ENCODE measurements at places on chromosomes 2 and 18.

DNA sequence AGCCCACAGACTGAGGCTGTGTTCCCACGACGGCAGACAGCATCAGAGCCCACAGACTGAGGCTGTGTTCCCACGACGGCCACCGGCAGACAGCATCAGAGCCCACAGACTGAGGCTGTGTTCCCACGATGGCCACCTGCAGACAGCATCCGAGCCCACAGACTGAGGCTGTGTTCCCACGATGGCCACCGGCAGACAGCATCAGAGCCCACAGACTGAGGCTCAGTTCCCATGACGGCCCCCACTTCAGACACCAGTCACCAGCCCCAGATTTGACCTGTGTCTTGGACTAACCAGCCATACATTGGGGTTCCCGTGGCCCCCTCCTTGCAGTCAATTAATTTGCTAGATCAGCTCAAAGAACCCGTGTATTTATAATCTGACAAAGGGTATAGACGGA is 57.8 kb upstream of the SNTG2 start:
- DNase-seq: no peak

DNA sequence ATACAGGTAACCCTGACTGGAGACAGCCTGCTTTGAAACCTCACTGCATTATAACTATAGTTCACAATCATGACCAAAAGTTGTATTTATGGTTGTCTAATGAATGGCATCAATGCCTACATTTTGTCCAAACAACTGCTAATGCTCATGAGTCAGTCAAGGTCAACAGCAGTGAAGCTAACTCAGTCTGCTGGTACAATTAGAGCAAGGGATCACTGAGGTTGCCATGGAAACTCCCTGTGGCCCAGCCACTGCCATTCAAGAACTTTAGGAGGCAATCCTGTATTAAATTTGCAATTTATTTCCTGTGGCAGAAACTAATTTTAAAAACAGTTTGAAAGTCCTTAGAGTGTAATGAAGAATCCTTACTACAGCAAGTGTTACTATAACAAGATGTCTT is 185.1 kb upstream of the SMAD7 start:
- DNase-seq: no peak

- DNase-seq: no peak
Observed at GRCh38 chr2:237886685-237887481, 27.5 kb downstream of the RAMP1 start.

GRCh38 chr2:26118682-26119081 is 54.2 kb upstream of the GAREM2 start:
- DNase-seq: no peak

- no peak for DNase-seq
Observed at GRCh38 chr2:227153307-227153706, 10.7 kb downstream of the COL4A4 start.

GRCh38 chr2:26679867-26680266 is 12.7 kb upstream of the KCNK3 start:
- no peak for DNase-seq

DNA sequence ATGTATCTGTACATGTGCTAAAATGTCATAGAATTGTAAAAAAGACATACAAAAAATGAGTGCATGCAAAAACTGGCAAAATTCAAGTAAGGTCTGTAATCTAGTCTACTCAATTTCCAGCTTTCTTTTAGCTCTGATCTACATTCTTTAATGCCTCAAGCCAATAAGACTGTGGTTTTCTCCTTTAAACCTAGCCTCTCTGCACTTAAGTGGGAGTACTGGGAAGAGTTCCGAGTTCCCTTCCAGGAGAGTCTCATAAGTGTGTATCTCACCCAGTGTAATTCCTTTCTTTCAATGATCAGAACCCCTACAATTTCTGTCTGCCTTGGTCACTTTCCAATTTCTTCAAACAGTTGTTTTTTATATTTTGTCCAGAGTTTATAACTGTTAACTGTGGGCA is 150.1 kb downstream of the PTRHD1 start:
- DNase-seq: no peak

DNA sequence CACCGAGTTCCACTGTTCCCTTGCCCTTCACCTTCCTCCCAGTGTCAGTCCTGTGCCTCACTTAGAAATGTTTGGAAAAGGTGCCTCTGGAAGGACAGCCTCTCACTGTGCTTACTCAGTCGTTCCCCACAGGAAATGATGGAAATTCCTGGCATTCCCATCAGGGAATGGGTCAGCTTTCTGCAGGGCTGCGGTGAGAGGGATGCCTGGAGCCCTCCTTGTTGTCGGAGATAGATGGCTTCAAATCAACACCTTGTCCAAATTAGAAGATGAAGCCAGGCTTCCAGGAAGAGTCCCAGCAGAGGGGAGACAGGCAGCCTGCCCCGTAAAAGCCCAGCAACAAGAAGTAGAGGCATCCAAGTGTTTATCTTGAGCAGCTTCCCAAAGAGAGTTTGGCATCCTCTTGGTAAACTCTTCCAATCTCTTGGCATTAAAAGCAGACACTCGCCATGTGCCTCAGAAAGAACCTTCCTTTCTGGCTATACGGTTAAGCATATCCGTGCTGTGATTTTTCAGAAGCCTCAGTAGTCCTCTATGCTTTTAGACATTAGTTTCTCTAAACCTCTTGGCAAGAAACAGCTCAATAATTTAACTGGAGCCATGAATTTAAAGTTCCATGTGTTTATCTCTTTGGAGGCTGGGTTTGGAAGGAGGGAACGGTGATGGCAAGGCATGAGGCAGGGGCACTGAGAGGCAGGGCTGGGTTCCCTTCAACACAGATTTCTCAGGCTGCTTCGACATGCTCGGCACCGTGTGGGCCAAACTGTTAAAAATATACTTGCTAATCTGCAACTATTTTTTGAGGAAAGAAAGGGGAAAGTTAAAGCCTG is 25.1 kb downstream of the COLEC12 start:
- DNase-seq: no peak

GRCh38 chr2:217404236-217404760 is 544.4 kb upstream of the TNP1 start:
- no peak for DNase-seq

DNA sequence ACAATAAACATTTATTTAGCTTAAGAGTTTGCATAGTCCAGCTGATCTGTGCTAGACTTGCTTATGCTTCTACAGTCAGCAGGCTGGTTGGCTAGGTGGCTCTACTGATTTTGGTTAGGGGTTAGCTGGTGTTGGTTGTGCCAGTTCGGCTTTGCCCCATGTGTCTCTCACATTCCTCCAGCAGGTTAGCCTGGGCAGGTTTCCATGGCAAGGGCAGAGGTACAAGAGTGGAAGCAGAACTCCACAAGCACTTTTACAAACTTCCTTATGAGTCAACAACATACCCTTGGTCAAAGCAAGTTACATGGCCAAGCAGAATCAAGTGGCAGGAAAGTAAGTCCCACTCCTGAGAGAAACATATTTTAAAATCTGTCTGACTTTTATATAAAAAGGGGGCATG is 82.3 kb downstream of the SS18 start:
- no peak for DNase-seq

DNA sequence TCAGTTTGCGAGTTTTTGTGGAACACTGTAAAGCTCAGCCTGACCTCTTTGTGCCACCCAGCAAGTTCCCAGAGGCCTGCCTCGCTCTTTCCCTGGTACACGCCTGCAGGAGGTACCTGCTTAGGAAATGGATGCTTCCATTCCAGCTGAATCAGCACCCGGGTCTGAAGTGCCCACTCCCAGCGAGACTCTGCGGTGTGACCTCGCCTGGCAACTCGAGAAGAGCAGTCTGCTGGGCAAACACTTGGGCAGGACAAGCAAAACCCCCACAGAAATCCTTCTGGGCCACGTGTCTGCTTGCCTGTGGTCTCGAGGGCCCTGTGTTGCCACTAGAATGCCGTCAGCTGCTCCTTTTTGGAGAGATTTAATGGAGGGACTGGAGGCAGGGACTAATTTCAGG is 127.6 kb downstream of the MAPK4 start:
- DNase-seq: no peak

- DNase-seq: no peak
Observed at GRCh38 chr2:200172521-200172920, 134.0 kb upstream of the SPATS2L start.
